NCI-H2171 treated with DMSO at 0.1 percent for 48 hours (cell line): ENCODE measurements at places on chromosomes 5 and 9.
A peak's percentile ranks its signal among the peaks of the same experiment; 100 is the strongest.

- peak; percentile 19 for DNase-seq
Observed at GRCh38 chr5:143401227-143402016, 2.1 kb downstream of the NR3C1 start.

DNA sequence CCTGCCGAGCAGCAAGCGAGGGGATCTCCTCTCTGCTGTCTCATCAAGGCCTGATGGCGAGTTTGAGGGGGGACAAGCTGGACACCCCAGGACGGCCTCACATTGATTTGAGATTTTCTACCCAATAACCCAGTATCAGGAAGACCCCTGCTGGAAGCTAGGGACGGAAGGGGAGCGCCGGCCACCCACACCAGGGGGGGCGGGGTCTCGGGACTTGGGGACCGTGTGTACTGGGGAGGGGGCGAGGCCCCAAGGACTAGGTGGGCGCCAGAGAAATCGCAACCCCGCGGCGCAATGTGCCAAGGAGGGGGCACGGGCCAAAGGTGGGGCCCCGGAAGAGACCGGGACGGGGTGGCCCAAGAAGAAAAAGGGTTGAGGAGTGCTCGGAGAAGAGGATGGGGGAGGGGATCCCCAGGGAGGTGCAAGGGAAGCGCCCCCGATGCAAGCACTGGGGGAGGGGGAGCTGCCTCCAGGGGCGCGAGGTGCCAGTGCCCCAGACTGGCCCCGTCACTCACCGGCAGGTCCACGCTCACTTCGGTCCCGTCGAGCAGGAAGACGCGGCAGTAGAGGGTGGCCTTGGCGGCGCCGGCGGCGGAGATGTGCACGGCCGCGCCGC is 1.1 kb downstream of the EPB41L4B start:
- peak; percentile 56 for DNase-seq

- no peak for DNase-seq
Observed at GRCh38 chr5:54804086-54804485, 181.3 kb downstream of the ESM1 start.

DNA sequence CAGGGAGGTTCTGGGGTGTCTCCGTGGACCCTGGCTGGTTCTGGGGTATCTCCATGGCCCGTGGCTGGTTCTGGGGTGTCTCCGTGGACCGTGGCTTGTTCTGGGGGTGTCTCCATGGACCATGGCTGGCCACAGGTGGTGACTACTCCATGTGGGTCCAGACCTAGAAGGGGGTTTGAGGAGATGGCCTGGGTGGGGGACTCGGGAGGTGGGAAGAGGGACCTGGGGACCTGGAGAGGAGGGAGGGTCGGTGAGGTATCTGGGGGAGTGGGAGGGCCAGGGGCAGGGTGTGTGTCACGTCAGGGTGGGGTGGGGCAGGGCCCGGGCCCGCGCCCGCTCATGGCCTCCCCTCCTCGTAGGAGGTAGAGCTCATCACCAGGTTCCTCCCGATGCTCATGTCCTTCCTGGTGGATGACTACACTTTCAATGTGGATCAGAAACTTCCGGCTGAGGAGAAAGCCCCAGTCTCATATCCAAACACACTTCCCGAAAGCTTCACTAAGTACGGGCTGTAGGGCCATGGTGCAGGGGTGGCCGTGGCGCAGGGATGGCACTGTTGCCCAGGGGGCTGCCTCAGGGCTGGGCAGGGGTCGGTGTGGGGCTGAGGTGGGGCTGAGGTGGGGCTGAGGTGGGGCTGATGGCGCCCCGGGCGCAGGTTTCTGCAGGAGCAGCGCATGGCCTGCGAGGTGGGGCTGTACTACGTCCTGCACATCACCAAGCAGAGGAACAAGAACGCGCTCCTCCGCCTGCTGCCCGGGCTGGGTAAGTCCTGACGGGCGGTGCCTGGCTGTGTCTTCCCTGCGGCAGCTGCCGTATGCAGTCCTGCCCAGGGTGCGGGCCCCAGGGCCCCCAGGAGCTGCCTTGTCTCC is 10.7 kb upstream of the TOR4A start:
- DNase-seq = no peak

DNA sequence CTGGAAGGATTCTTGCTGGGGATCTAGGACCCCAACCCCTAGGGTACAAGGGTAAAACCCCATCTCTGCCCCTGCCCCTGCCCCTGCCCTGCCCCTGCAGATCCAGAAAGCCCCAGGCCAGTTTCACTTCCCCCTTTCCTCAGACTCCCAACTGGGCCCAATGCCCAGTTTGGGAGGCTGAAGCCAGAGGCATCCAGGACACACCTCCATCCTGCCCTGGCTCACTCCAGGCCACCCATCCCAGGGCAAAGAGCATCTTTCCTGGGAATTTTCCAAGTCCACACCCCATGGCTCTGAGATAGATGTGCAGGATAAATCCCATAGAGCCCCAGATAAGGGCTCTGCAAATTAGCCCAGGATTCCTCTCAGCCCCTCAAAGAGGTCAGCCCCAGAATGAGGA is 17.4 kb downstream of the CNTFR start:
- no peak for DNase-seq

- no peak for DNase-seq
Observed at GRCh38 chr5:40402007-40402364, 277.7 kb upstream of the PTGER4 start.

GRCh38 chr9:134620751-134621557 is 20.6 kb upstream of the COL5A1 start:
- no peak for DNase-seq

- DNase-seq = no peak
Observed at GRCh38 chr5:100232736-100233135, 302.4 kb upstream of the FAM174A start.

GRCh38 chr5:31048282-31049270 is 144.9 kb upstream of the CDH6 start:
- no peak for DNase-seq

DNA sequence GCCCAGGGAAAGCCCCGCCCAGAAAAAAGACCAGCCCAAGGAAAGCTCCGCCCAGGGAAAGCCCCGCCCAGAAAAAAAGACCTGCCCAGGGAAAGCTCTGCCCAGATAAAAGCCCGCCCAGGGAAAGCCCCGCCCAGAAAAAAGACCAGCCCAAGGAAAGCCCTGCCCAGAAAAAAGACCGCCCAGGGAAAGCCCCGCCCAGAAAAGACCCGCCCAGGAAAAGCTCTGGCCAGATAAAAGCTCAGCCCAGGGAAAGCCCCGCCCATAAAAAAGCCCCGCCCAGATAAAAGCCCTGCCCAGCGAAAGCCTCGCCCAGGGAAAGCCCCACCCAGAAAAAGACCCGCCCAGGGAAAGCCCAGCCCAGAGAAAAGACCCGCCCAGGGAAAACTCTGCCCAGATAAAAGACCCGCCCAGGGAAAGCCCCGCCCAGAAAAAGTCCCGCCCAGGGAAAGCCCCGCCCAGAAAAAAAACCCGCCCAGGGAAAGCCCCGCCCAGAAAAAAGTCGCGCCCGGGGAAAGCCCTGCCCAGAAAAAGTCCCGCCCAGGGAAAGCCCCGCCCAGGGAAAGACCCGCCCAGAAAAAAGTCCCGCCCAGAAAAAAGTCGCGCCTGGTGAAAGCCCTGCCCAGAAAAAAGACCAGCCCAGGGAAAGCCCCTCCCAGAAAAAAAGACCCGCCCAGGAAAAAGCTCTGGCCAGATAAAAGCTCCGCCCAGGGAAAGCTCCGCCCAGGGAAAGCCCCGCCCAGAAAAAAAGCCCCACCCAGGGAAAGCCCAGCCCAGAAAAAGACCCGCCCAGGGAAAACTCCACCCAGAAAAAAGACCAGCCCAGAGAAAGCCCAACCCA is 11.9 kb downstream of the GRIN1 start:
- DNase-seq = peak; percentile 93

DNA sequence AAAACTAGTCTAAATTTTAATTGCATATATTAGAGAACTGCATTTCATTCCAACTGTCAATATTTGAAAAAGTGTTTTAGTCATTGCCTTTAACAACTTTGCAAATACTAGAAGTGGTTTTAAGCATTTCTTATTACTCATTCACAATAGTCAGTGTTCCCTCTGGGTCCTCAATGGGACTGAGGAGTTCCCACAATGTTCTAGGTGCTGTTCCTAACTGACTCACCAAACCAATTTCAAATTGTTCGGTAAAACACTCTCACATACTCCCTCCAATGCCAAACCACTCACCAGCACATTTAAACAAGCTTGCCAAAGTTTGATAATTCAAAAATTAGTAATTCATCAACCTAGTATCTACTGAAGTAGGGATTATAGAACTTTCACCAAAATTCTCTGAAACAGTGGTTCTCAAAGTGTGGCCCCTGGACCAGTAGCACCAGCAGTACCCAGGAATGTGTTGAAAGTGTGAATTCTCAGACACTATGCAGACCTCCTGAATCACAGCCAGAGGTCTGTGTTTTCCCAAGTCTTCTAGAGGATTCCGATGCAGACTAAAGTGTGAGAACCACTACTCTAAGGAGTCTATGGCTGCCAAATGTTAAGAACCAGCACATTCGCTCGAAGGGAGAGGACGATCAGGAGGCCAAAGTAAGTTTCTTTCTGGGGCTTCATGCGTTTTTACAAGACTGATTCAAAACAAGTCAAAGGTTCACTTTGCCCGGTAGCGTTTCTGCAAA is 72.8 kb downstream of the APBA1 start:
- no peak for DNase-seq

- DNase-seq = no peak
Observed at GRCh38 chr5:19928562-19929421, 59.2 kb downstream of the CDH18 start.

GRCh38 chr9:69330580-69330979 is 5.6 kb downstream of the ENTREP1 start:
- DNase-seq = no peak

GRCh38 chr5:110414360-110414759 is 312.1 kb downstream of the TMEM232 start:
- no peak for DNase-seq

DNA sequence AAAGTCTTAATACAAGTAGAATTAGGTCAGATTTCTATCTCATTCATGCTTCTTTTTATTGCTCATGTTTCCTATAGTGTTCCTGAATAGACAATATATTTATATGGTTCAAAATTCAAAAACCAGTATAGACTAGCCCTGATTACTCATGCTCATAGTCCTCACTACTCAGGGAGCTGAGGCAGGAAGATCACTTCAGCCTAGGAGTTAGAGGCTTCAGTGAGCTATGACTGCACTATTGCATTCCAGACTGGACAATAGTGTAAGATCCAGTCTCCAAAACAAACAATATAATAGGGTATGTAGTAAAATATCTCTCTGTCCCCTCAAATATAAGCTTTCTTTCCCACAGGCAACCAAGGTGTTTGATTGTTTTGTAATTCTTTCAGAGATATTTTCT is 2.4 kb downstream of the ANKRD31 start:
- DNase-seq = no peak

DNA sequence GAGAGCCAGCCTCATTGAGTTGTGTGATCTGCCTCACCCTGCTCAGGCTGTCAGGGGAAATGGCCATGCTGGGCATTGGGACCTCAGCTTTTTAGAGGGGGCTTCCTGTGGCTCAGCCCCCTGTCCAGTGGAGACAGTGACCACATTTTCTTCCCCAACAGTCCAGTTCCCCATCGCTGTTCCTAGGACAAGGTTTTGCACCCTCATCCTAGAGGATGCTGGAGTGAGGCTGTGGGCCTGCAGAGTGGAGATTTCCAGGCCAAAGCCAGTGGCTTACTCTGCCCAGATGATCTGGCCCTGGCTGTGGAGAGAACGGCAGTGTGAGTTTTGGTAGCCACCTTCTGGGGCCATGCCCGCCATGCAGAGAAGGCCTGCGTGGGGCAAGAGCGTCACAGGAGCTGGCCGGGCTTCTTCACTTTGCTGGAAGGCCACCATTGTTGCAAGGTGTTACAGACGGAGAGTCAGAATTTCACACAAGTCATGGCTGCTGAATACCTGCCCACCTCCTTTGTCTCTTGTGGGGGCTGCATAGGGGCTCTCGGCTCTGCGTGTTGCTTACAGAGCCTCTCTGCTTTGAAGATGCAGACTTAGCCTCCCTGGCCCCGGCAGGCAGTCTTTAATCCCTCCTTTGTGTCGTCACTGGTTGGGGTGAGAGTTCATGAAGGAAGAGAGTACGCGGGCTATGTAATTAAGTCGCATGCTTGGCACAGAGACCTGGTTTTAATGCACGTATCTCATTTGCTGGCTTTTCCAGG is 35.2 kb upstream of the PITX1 start:
- DNase-seq = no peak

- DNase-seq = peak; percentile 4
Observed at GRCh38 chr5:137833463-137833862, 34.2 kb upstream of the MYOT start.

- no peak for DNase-seq
Observed at GRCh38 chr5:36561601-36562000, 44.8 kb upstream of the SLC1A3 start.

GRCh38 chr9:74901001-74901400 is 13.3 kb upstream of the TRPM6 start:
- DNase-seq = no peak

GRCh38 chr5:172527559-172527958 is 73.2 kb upstream of the SH3PXD2B start:
- no peak for DNase-seq

- DNase-seq = peak; percentile 92
Observed at GRCh38 chr9:98707166-98708102, 1.3 kb downstream of the GABBR2 start.

GRCh38 chr9:35533398-35533797 is 43.5 kb downstream of the RUSC2 start:
- no peak for DNase-seq

GRCh38 chr9:127050591-127051001 is 71.8 kb downstream of the ANGPTL2 start:
- no peak for DNase-seq

DNA sequence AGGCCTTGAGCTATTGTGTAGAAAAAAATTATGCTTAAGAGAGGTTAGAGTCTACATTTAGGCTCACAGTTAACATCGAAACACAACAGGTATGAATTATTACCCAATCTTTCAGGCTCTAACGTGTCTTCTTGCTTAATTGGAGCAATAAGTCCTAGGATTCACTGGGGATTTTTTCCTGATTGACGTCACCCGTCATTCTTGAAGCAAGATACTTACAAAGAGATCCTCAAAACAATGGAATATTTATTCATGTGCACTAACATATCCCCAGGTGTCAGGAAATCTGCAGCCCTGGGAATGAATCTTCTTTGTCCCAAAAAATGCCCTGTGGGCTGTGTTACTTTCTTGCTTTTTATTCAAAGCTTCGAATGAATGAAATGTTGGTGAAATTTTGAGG is 413.5 kb downstream of the NFIB start:
- DNase-seq = no peak

- DNase-seq = peak; percentile 72
Observed at GRCh38 chr5:32589942-32590869, 4.8 kb downstream of the SUB1 start.
